Stimulated activated CD4-positive, alpha-beta T cell treated with anti-CD3 and anti-CD28 coated beads, Interleukin-15, amount 100 ng/mL, for 24 hours (primary cell): ENCODE measurements at places on chromosomes 5 and 9.

DNA sequence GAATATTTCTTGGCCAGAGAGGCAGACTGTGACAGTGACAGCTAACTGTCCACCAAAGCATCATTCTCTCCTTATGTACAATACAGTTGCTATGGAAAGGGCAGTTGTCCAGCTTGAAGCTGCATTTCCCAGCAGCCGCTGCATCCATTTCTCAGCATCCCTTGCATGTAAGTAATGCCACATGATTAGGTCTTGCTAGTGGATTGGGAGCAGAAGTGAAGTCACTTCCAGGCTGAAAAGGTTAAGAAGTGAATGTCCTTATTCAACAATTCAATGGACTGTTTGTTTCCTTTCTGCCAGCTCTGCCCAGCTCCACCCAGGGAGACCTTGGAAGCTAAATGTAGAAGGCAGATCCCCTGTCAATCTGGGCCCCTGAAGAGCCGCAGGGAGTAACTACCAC lies 26.1 kb upstream of the RETREG1 start:
- DNase-seq: no peak

DNA sequence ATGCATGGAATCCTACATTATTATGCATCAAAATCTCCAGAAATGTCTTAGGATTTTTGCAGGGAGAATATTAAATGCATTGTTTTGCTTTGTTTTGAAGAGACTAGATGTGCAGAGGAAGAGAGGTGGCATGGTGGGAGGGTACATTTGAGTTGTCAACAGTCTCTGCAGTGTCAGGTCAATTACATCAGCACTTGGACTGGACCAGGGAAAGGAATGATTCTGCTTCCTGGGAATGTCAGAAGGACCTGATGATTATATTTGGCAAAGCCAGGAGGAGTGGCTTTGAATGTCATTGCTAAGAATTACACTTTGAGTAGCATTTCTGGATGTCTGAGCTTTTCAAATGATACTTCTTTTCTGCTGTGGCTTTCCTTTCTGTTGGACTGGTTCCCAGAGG lies 17.5 kb upstream of the TMEFF1 start:
- no peak for DNase-seq

- no peak for DNase-seq
Observed at GRCh38 chr9:112784020-112784785, 33.6 kb downstream of the SNX30 start.

GRCh38 chr9:127446713-127447415 lies 4.3 kb downstream of the RPL12 start:
- DNase-seq: peak; percentile 19

DNA sequence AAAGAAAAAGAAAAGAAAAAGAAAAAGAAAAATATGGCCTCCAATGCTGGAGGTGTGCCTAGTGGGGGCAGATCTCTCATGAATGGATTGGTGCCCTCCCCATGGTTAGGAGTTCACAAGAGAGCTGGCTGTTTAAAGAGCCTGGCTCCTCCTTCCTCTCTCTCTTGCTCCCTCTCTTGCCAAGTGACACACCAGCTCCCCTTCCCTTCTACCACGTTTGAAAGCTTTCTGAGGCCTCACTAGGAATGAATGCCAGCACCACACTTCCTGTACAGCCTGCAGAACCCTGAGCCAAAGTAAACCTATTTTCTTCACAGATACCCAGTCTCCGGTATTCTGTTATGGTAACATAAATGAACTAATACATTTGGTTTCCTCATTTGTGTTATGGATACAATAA lies 14.4 kb upstream of the GALNT10 start:
- no peak for DNase-seq

- DNase-seq: no peak
Observed at GRCh38 chr5:154395407-154396106, 50.2 kb upstream of the SAP30L start.

- DNase-seq: no peak
Observed at GRCh38 chr5:133327946-133328401, 276.2 kb downstream of the HSPA4 start.

DNA sequence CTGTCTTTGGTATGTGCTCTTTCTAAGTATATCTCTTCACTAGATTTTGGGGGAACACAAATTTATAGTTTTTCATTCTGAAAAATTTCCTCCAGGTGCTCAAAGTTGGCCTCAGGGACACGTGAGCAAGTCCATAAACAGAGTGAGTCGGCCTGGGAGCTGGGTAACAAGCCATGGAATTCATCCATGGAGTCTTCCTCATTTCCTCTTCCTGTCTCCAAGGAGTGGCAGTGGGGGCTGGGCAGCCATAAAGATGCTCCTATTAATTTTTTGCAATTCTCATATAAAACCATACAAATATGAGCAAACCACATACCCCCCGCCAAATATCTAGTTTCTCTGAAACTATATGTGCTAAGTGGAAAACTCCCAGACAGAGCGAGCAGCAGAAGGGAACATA lies 136.6 kb upstream of the OTULINL start:
- no peak for DNase-seq

DNA sequence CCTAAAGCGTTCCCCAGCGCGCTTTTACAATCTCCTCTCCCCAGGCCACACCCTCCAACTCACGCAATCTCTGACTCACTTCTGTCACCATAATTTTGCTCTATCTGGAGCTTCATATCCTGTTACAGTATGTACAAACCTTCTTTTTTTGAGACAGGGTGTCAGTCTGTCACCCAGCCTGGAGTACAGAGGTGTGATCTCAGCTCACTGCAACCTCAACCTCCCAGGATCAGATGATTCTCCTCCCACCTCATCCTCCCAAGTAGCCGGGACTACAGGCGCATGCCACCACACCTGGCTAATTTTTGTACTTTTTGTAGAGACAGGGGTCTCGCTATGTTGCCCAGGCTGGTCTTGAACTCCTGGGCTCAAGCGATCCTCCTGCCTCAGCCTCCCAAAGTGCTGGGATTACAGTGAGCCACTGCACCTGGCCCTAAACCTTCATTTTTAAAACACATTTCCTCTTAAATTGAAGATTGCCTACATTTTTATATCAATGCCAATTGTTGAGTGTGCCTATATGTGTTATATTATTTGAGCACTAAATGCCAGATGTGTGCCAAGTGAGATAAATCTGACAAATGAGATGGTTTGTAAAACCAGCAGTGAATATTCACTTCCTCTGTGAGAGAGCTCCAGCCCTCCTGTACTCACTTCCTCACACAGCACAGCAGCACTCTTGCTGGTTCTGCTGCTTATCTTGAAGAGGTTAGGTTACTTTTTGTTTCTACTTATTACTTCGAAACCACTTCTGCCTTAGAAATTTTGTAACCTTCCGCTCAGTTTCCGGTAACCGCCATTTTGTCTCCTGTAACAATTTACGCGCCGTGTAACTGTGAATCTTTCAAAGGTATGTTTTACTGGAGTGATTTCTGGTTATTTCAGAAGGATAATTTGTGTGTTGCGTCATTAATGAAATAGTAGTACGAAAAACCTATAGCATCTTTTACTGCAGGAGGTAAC lies 57.9 kb downstream of the DOCK8 start:
- DNase-seq: peak; percentile 77

DNA sequence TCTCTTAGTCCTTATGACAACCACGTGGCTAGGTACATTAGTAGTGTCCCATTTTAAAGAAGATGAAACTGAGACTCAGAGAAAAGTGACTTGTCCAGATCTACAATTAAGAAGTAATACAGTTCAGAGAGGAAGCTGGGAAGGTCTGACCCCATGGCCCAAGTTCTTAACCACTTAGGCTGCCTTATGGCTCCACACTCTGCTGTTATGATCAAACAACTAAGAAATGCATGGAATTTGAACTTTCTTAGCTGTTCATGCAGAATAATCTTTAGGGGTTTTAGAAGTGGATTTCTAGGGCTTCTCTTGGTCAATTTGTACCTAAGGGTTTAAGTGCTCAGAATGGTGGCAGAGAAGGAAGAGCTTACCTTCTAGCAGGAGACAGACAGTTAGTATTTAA lies 128.0 kb upstream of the MSX2 start:
- no peak for DNase-seq

- DNase-seq: no peak
Observed at GRCh38 chr9:89679016-89679415, 74.2 kb downstream of the GADD45G start.

DNA sequence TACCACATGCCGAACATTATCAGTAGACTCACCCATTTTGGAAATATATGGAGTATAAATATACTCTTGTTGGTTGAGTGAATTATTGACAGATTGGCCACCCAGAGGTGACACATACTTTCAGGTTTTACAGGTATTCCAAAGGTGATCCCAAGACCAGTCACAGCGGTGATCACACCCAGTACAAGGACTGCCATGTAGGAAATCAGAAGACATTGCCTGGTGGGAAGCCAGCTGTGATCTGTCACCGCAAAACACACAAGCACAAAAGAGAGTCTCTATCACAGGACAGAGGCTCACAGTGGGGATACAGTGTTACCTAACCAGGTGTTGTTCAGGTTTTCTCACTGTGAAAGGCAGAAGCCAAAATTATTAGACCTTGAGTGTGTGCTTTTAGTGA lies 15.8 kb downstream of the BTF3 start:
- DNase-seq: no peak

DNA sequence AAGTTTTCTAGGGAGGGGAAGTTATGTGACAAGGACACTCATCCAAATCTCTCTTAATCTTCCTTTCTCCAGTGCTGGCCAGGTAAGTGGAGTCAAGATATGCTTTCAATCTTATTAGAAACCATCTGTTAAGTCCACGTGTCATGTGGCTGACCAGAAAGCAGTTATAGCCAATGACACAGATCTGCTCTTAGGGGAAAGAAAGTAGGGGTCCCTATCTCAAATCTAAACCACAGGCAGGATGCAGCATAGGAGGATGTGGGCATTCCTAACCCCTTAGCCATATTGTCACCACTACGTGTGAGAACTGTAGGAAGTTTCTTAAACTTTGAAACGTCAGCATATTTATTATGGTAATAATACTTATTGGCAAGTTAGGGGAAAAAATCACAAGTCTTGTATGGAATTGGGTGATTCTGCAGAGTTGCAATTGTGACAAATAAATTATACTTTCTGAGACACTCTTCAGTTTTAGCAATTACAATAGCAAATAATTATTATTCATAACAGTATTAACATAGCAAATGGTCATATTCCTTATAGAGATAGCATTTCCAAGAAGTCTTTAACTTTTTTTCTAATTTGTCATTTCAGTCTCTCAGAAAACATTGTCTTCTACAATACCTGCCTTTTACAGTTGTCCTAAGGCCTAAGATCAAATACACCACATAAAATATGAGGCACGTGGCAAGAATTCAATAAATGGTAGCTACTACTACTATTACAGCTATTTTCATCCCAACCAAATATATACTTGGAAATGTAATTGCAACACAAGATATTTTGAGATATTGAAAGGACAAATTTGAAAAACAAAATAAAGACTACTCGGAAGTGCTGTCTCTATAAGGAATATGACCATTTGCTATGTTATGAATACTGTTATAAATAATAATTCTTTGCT lies 236.9 kb downstream of the PDE4D start:
- DNase-seq: no peak

- DNase-seq: peak; percentile 59
Observed at GRCh38 chr5:157303667-157304327, 37.9 kb downstream of the CYFIP2 start.

GRCh38 chr9:6781476-6781875 lies 23.7 kb downstream of the KDM4C start:
- no peak for DNase-seq

GRCh38 chr5:66779528-66779927 lies 183.3 kb downstream of the MAST4 start:
- DNase-seq: no peak

DNA sequence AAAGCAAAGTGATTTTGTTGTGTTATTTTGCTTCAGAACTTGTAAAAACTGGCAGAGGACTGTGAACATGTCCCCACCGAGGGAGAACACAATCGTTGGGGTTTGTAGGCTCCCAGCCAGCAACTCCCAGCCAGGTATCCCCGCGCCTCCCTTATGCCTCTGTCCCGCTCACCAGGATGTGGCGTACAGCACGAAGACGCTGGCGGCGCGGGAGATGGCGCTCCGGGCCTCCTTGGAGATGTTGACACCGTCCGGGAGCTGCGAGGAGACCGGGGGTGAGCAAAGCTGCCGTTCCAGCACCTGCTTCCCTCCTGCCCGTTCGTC lies 630 bp downstream of the POLE3 start:
- no peak for DNase-seq

DNA sequence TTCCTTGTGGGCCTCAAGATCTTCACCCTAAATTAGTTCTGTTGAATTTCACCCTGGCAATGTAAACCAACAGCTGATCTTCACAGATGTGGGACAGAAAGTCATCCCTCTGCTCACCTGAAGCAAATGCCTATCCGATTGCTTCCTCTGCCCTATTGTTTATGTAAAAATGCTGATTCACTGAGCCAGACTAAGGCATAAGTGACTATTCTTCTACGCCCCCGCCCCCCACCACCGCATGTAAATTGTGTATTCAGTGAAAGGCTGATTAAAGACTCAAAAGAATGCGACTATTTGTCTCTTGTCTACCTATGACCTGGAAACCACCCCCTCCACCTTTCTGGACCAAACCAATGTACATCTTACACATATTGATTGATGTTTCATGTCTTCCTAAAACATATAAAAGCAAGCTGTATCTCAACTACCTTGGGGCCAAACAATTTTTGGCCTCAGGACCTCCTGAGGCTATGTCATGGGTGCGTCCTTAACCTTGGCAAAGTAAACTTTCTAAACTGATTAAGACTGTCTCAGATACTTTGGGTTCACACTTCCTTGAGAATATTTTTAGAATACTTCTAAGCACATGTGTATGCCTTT lies 129.7 kb upstream of the BOD1 start:
- no peak for DNase-seq

DNA sequence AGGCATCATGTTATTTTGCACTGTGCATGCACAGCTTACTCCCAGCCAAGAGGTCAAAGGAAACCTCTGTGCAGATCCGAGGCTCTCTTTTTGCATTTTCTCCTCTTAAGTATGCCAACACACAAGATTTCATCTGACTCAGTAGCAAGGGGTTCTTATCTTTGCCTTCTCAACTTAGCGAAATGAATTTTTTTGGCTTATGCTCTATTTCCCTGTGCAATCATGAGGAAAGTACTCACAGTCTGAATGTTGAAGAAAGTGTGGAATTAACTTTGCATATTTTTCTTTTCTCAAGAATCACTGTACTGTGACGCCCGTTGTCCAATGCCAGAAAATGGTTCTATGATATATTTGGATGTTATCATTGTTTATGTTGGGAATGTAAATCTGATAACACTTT lies 173.5 kb upstream of the FBXL7 start:
- no peak for DNase-seq

DNA sequence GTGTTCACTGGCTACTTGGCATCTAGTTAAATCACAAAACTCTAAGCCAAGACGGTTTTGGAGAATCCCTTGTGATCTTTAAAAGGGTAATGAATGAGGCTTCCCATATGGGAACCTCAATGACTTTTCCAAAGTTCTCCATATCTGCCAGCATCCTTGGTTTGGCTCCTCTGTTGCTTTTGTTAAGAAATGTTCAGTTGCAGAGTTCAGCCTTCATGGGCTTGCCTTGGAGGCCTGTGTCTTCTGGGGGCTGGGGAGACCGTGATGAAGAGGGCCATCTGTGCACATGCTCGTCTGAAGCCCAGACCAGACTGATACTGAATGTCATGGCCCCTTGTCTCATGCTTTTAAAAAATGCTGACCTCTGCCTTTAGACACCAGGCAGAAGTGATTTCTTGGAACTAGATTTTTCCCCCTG lies 84.3 kb downstream of the RAI14 start:
- no peak for DNase-seq

- no peak for DNase-seq
Observed at GRCh38 chr5:74261866-74262265, 378.7 kb downstream of the ENC1 start.
